NCI-H69 (cell line): ENCODE measurements at places on chromosomes 12 and 14.
A peak's percentile ranks its signal among the peaks of the same experiment; 100 is the strongest.

DNA sequence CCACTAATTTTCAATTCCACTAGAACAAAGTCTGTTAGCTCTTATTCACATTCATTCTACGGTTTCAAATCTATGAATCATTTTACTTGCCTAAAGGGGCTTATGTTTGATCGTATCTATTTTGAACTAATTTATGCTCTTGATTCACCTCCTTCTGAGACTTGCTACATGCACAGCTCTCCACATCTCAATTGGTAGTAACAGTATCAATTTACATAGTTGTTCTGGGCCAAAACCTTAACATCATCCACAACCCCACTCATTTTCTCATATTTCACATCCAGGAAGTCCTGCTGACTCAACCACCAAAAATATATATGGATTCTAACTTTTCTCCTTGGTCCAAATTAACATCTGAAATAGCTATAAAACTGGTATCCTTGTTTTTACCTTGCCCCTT is 208.6 kb downstream of the RASSF9 start:
- peak; percentile 58 for DNase-seq

DNA sequence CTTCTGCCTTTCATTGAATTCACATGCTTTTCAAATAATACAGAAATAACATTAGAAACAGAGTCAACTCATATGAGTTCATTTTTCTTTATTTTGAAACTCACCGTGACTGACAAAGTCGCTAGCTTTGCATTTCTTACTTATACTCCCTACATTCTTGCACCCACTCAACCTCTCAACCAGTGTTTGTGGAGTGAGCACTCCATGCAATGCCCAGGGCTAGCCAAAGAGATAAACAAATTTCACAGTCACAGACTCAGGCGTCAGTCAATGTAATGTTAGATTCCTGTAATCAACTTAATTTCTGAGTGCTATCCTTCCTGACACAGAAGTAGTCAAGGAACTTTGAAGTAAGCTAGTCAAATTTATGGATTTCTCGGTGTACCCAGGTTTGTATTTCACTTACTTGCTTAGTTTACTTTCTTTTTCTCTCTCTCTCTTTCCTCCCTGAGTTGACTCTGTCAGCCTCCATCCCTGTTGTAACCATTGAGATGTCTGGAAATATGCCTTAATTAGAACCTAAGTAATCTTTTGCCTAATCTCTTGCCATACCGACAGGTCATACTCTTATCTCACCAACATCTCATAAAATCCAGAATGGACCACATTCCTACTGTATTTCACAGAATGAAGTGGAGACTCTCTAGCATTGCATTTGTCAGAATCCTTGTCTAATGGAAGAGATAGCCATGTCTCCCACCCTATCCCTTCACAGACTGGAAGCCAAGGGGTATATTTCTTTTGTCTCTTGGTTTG is 413.0 kb downstream of the AEBP2 start:
- DNase-seq, result no peak

GRCh38 chr14:65849091-65849490 is 436.6 kb downstream of the FUT8 start:
- peak; percentile 52 for DNase-seq

DNA sequence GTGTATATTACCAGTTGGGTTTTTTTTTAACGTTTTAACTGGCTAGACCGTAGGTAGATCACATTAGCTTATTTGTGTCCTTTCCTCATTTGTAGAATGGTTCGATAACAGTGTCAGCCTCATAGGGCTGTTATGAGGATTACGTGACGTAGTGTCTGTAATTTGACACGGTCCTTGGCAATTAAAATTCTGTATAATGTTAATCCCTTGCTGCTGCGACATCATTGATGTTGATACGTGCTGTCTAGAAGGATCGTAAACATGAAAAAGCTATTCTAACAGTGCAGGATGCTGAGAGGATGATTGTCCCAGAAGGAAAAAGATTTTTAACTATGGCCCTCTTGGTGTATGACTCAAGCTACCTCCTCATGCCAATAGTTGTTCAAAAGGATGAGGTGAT is 50.9 kb downstream of the HSP90AA1 start:
- no peak for DNase-seq

DNA sequence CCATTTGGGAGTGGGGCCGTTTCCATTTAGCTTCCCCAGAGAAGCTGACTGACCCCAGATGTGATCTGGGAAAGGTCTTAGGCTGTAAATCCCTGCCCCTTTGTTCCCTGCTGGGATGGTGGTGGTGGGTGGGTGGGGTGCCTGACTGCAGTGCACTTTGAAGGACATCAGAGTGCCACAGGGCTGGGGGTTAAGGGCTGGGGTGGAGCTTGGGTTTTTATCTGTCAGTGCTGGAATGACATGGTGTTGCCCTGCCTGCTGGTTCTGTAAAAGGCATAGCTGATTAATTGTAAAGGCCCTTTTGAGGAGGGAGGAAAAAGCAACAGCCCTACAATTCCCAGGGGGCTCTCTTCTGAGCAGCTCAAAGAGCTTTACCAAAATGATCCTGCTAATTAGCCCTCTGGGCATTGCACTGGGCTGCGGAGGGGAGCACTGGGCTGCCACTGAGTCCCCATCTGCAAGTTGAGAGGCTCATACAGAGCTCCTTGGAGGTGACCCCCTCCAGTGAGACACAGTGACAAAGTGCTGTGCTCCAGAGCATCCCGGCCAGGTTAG is 21.1 kb downstream of the PLEKHG3 start:
- DNase-seq, result peak; percentile 96

DNA sequence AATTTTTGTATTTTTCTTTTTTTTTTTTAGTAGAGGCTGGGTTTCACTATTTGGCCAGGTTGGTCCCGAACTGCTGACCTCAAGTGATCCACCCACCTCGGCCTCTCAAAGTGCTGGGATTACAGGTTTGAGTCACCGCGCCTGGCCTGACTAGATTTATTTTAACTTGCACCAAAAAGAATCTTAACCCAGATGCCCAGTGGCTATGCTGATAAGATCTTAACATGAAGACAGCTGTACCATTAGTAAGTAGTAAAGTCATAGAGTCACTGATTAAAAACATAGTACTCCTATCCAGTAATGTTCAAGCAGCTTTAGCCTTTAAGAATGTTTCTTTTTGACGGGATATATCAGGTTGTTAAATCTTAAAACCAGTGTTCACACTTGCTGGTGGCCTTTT is 1061.8 kb upstream of the FLRT2 start:
- DNase-seq, result no peak

DNA sequence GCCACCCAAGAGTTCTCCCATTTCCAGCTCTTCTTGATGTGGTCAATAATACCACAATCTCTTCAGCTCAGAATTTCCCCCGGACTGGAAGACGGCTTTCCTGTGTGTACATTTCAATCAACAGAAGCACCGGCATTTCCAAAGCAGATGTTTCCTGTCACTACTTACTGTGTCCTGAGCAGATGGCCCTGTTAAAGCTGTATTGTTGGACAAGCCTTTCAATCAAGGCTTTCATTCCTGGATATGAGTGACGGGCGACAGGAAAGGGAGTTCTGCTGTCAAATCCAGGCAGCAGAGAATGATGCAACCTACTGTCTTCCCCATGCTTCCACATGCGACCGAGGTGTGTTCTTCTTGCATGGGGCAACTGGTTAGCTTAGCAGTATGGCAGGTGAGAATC is 76.4 kb upstream of the CCDC60 start:
- DNase-seq, result peak; percentile 75

- peak; percentile 93 for DNase-seq
Measured at GRCh38 chr12:56635806-56636674, 5.9 kb upstream of the BAZ2A start.

DNA sequence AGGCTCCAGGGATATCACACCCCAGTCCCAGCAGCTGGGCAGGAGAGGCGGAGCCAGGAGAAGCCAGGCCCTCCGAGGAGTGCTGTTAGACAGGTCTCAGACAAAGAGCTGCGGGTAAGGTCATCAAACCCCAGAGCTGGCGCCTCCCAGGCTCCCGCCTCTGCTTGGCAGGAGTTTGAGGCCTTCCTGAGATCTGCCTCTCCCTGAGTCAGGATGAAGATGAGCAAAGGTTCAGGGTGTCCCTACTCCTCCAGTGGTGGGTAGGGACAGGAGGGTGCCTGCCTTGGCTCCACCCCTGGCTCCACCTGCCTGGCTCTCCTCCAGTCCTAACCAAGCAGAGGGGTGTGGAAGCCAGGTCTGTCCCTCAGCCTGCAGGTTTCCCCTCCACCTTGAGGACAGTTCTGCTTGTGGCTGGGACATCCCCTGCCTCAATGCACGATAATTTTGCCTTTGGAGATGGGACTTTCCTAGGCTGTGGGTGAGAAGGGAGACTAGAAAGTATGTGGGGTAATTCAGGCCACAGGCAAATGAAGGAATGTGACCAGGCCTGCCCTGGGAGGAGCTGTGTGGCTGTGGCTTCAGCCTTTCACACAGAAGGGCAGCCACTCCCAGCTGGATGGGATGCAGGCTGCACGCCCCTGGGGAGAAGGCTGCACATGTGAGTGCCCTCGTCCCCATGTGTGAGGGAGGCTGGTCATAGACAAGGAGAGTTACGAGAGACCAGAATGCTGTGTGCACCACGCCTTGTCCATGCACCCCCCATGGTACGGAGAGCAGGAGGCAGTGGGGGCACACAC is 2.2 kb downstream of the PLEKHG6 start:
- peak; percentile 59 for DNase-seq

DNA sequence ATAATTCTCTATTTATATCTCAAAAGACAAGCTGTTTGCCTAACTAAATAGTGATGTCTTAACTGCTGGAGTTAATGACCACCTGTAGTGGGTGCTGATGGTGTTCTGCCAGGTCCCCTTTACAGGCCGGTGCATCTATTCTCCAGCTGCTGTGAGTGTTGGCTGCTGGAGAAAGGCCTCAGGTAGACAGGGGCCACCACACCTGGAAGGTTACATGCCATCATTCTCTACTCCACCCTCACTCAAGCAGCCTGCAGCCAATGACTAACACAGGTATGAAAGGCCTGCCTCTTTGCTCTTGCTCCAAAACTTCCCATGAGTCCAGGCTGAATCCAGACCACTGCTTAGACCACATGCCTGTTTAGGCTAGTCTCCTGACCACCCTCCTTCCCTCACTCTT is 73.9 kb downstream of the RPS6KA5 start:
- DNase-seq, result peak; percentile 20

DNA sequence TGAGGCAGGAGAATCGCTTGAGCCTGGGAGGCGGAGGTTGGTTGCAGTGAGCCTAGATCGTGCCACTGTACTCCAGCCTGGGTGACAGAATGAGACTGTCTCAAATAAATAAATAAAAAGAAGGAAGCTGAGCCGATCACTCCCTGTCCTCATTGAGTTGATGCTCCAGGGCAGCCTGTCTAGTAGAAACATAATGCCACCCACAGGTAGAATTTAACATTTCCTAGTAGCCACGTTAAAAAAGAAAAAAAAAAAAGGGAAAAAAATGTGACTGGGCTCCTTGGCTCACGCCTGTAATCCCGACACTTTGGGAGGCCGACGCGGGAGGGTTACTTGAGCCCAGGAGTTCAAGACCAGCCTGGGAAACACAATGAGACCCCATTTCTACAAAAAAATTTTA is 135.7 kb downstream of the SCARB1 start:
- DNase-seq, result peak; percentile 33

GRCh38 chr12:124328116-124328515 is 33.2 kb downstream of the RFLNA start:
- no peak for DNase-seq

GRCh38 chr14:86310611-86311010 is 780.7 kb downstream of the FLRT2 start:
- peak; percentile 74 for DNase-seq

DNA sequence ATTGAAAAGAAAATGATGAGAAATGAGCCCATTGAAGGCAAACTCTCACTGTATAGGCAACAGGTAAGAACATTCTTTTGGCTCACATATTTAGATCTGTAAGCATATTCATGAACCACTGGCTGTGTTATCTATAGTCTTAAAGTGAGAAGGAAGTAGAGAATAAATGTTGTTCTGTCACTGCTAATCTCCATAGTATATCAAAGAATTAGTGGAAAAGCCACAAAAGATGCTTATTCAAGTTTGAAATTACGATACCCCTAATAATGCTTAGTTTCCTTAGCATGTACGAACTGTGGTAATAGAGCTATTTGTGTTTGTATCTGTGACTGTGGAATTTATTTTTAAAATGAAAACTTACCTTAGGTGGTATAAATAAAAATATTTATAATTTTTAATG is 22.8 kb downstream of the IFT81 start:
- DNase-seq, result no peak

DNA sequence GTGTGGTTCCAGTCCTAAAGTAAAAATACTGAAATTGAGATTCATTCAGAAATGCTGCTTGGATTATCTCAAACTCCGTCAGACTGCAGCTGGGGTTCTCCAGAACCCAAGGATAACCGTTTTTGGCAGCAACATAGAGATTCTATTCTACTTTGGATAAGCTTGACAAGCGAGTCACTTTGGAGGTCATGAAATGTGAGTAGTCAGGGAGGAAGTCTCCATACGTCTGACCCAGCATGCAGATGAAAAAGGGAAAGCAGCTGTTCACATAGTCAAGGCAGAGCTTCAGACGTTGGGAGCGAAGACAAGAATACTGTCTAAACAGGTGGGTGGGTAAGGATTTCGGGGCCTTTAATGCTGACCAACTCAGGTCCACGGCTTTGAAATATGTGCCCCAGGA is 14.9 kb upstream of the HSP90B1 start:
- DNase-seq, result peak; percentile 26

DNA sequence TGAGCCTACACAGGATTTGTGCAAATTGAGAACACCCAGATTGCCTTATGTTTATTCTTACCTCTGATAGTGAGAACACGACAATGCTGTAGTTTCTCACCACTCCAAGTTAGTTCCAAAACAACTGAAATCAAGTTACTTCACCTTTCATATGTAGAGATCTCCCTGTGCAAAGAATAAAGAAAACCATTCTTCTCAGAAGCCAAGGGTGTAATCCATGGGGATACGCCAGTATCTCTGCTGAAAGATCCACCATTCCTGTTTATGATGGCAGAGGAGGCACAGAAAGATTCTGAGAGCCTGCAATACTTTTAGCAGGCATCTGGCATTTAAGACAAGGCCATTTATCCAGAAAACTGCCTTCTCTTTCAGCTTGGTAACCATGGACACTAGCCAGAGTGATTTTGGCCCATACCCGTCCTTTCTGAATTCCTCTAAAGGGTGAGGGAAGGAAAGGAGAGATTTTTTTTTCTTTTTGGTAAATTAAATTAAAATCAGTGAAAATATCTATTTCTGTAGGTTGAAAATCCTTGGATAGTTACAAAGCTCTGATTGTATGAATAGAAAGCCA is 355.4 kb upstream of the FAR2 start:
- no peak for DNase-seq
